ENCODE measurements at places on chromosomes 6 and 20.
A peak's percentile ranks its signal among the peaks of the same experiment; 100 is the strongest.

DNA sequence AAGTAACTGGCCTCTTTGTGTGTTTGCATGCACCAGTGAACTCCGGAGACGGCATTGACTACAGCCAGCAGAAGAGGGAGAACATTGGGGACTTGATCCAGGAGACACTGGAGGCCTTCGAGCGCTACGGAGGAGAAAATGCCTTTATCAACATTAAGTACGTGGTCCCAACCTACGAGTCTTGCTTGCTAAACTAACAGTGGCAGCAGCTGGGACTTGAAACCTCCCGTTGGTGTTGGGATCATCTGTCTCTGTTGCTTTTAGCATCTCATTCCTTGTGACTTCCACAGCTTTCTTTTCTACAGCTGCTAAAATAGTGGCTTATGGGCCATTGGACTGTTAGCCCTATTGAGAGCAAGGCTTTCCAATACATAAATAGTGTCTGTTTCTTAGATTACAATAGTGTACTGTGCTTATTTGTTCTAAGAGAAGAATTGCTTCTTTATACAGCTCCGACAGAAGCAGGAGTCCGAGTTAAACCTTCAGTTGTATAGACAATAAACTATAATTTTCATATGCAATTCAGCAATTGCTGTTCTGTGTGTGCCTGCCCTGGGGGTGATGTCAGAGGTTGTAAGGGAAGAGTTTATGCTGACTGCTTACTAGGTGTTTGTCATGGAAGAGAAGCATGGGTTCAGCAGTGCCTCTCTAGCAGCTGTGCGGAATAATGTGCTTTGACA lies 99.6 kb upstream of the QKI start:
- no peak for DNase-seq

GRCh38 chr6:37381579-37381978 lies 27.8 kb downstream of the RNF8 start:
- peak; percentile 92 for DNase-seq

DNA sequence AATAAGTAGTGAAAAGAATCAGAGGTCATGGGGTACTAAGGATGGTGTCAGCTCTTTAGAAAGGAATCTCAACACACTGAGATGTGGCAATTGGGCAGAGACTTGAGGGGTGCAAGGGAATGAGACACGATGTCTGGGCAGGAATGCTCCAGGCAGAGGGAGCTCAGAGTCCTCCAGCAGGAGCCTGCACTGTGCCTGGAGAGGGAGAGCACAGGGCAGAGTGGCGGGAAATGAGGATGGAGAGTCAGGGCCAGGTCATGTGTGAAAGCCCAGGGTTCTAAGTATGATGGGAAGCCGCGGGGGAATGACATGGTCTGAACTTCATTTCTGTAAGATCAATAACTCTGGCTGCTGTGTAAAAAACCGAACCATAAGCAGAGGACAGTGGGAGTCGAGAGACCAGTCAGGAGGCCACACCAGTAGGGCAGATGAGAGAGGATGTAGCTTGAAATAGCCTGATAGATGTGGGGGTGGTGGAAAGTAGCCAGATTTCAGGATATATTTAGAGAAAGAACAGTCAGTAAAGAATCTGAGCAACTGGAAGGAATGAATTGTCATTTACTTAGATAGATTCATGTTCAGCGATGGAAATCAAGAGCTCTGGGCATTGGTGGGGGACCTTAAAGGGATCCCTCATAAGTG lies 133.4 kb upstream of the DTNBP1 start:
- no peak for DNase-seq

GRCh38 chr20:17504066-17504897 lies 26.9 kb downstream of the BFSP1 start:
- no peak for DNase-seq

DNA sequence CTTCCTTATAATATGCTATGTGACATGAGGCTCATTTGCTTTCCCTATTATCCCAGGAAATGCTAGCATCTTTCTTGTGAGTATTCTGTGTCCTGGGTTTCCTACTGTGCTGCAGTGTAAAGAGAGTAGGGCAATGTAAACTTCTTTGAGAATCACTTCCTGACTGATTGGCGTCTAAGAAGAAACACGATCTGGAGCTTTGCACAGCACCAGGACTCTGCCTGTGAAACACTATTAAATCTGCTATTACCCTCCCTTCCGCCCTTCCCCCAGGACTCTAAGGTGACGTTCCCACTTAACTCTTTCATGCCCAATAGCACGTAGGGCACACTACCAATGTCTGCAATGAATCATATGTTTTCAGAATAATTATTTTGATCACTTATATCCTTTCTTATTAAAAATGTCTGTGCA lies 607.3 kb upstream of the CITED2 start:
- peak; percentile 61 for DNase-seq

- peak; percentile 68 for DNase-seq
Observed at GRCh38 chr6:36469946-36470345, 27.1 kb downstream of the KCTD20 start.

- DNase-seq = peak; percentile 73
Observed at GRCh38 chr20:50625986-50626677, 65.2 kb downstream of the RIPOR3 start.

GRCh38 chr6:124775121-124775520 lies 187.1 kb upstream of the RNF217 start:
- no peak for DNase-seq

DNA sequence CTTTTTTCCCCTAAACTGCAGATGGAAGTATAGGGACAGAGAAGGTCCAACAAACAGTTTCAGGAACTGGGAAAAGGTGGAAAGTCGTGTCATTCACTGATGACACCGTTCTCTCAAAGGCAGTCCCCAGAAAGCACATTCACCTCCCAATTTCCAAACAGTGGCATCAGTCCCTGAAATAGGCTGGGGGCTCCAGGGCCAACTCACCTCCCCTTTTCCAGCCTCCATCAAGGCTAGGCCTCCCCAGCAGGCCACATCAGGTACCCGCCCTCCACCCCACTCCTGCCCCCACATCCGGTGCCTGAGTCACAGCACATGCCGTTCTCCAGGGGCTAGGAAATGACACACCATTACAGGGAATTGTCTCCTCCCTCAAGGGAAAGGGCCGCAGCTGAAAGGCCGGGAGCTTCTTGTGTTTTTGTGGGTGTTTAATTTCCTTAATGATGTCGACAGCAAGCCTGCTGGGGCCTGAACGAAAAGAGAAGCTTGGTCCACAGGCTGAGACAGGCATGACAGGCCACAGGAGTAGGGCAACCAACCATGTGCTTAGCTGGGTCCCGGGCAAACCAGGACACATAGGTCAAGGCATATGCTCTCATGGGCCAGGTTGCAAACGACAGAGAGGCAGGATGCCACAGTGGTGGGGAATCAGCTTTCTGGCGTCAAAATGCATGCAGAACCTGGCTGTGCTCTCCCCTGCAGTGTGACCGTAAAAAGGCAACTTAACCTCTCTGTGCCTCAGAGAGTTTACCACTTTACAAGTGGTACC lies 39.2 kb downstream of the ZMYND8 start:
- peak; percentile 40 for DNase-seq

DNA sequence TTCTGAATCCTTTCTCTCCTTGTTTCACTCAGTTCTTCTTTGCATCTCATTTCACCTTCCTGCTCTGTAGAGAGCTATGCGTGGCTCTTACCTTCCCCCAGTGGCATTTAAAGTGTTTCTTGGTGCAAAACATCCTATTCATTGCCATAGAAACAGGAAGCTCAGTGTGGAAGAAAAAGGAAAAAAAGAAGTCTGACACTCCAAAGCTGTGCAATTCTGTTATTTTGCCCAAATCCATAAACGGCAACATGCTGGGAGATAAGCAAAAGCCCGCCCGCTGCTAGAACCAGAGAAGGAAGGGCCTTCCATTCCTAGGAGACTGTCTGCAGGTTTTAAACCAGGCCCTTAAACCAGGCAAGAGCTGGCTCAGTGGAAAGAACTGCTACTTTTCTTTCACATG lies 247.1 kb downstream of the HIVEP2 start:
- no peak for DNase-seq

- peak; percentile 73 for DNase-seq
Observed at GRCh38 chr20:723756-724155, 44.5 kb downstream of the SLC52A3 start.

DNA sequence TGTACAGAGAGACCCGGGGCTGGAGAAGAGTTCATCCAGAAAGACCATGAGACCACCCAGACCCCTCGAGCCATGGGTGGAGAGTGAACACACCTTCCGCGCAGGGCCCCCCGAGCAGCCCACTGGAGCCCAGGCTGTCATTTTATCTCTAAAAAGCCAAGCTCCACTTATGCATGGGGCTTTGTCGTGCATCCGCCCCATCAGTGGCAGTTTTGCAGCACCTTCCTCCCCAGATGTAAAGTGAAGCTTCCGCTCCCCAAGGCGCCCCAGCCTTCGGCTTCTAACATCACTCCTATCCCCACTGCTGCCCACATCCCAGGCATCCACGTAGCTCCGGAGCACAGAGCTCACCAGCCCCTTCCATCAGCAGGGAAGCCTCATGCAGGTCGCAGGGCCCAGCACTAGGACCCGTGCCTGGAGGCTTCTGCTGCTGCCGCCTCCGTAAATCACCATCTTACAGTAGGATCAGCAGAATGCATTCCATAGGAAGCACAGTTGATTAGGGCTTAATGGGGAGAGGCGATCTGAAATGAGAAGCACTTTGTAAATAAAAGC lies 301.1 kb downstream of the TAF4 start:
- DNase-seq = no peak

DNA sequence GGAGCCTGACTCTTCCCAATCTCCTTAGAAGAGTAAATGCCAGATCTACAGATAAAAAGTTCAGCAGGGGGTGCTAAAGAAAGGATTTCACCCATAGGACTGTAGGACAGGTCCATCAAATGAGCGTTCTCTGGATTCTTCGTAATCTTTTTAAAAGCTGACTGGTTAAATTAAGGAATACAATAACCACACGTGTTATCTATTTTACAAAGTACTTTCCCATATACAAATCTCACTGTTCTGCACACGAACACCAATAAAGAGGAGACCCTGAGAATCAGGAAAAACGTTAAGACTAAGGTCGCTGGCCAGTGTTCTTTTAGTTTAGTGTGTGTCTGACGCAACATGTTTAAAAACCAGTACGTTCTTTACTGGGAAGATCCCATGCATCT lies 542 bp downstream of the TUBE1 start:
- DNase-seq = peak; percentile 8

- no peak for DNase-seq
Observed at GRCh38 chr20:62449951-62450691, 22.8 kb upstream of the RBBP8NL start.

GRCh38 chr6:165486183-165487137 lies 176.6 kb downstream of the PDE10A start:
- no peak for DNase-seq

- no peak for DNase-seq
Observed at GRCh38 chr6:27558028-27558724, 85.3 kb upstream of the ZNF184 start.

DNA sequence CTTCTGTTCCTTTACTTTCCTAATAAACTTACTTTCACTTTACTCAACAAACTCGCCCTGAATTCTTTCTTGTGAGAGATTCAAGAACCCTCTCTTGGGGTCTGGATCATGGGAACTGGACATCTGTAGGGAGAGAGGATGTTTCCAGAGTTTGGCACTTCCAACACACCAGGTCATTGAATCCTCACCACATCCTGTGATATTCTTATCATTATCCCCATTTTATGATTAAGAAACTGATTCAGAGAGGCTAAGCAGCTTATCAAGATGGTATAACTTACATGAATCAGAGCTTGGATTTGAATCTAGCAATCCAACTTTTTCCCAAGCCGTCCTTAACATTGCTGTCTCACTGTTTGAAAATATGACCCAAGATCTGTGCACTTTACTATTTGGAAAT lies 15.5 kb downstream of the PPIL6 start:
- DNase-seq = no peak

DNA sequence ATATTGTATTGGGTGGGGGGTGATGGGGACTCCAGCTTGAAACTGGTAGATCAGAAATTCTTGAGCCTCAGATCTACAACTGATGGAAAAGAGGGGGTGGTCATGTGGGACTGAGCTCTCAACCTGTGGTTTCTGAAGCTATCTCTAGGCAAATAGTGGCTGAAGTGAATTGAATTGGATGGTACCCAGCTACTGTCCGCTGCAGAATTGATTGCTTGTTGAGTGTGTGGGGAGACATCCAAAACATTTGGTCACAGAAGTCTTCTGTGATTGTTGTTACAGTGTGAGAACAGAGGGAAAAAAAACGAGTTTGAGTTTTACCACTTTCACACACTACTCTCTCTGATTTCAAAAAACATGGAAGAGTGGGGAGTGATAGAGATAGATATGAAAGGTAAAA lies 14.8 kb downstream of the CDS2 start:
- no peak for DNase-seq

DNA sequence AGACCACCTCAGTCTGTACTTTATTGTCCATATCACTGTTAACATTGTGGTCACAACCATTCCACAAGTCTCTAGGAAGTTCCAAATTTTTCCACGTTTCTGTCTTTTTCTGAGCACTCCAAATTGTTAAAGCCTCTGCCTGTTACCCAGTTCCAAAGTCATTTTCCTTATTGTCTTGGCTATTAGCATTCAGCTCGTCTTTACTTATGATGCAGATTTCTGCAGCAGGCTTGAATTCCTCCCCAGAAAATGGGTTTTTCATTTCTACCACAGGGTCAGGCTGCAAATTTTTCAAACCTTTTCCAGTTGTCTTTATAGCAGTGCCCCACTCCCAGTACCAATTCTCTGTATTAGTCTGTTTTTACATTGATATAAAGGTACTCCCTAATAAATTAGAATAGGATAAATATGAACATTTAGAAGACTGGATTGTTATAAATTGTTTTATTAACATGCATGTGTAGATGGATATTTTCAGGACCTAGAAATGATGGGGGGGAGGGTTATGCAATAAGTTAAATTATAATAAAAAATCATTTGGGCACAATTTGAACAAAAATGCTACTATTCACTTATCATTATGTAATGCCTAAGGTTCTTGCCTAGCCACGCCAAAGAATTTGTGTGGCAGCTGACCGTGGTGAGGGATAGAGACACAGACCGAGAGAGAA lies 595.3 kb upstream of the ADGRB3 start:
- DNase-seq = no peak

DNA sequence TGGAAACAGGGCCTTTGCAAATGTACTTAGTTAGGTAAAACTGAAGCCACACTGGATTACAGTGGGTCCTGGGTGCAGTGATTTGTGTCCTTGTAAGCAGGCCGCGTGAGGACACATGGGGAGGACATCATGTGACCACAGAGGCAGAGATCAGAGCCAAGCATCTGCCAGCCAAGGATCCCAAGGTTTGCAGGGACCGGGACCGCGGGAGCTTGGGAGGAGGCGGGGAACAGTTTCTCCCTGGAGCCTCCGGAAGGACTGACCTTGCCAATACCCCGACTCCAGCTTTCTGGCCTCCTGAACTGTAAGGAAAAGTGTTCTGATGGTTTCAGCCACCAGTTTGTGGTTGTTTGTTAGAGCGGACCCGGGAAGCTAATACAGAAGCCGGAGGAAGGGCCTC lies 500.9 kb downstream of the PREX1 start:
- peak; percentile 92 for DNase-seq

GRCh38 chr20:1720845-1721475 lies 63.4 kb upstream of the SIRPG start:
- no peak for DNase-seq

GRCh38 chr6:143335865-143336264 lies 114.6 kb downstream of the ADAT2 start:
- DNase-seq = no peak

GRCh38 chr6:20644667-20645370 lies 110.6 kb downstream of the CDKAL1 start:
- no peak for DNase-seq

- peak; percentile 35 for DNase-seq
Observed at GRCh38 chr6:21382821-21383449, 210.6 kb upstream of the SOX4 start.

Data from WERI-Rb-1 (cell line).